ENCODE measurements at places on chromosomes 6 and 20.
A peak's percentile ranks its signal among the peaks of the same experiment; 100 is the strongest.

- no peaks in the 10 kb centered on the region for H3K27me3 ChIP-seq
- no peaks in the 10 kb centered on the region for H3K4me1 ChIP-seq
- DNase-seq = no peak
- no peak overlapping the region for H3K4me3 ChIP-seq
- no peaks in the 10 kb centered on the region for H3K36me3 ChIP-seq
Observed at GRCh38 chr20:877814-878213, 38.3 kb downstream of the ANGPT4 start.

GRCh38 chr6:128394167-128394566 lies 126.2 kb downstream of the PTPRK start:
- no peak overlapping the region for H3K4me3 ChIP-seq
- H3K4me1 ChIP-seq = no peaks in the 10 kb centered on the region
- DNase-seq = no peak
- H3K36me3 ChIP-seq = no peaks in the 10 kb centered on the region
- no peak overlapping the region for H3K27ac ChIP-seq

DNA sequence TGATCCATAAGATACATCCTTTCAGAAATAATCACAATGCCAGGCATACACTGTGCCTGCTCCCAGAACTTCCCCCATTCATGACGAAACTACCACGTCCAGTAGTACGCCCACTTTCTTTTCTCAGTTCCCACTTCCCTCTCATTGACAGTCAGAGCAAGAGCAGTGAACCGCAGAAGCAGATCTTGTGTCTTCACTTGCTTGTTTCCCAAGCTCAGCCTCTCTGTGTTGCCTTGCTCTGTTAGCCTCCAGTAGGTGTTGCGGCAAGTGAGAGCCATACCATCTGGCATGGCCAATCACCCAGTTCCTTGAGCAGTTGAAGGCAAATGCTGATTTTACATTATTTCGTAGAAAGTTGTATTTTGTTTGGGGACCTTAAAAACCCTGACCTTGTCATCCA lies 11.7 kb downstream of the UST start:
- H3K4me3 ChIP-seq = no peak overlapping the region
- no peaks in the 10 kb centered on the region for H3K36me3 ChIP-seq
- H3K27ac ChIP-seq = no peak overlapping the region
- no peak for DNase-seq
- peaks cover 5% of the 10 kb centered on the region for H3K4me1 ChIP-seq

GRCh38 chr6:35173427-35174087 lies 32.4 kb upstream of the TCP11 start:
- no peak for DNase-seq
- H3K27ac ChIP-seq = no peak overlapping the region
- H3K36me3 ChIP-seq = no peaks in the 10 kb centered on the region
- no peaks in the 10 kb centered on the region for H3K27me3 ChIP-seq

- no peaks in the 10 kb centered on the region for H3K4me1 ChIP-seq
- H3K4me3 ChIP-seq = no peak within 1 kb of the TSS
- H3K27ac ChIP-seq = no peak within 1 kb of the TSS
- no peaks in the 10 kb centered on the region for H3K36me3 ChIP-seq
- DNase-seq = no peak
Observed at GRCh38 chr20:50690650-50691572, at the start of gene RIPOR3. TSS of gene RIPOR3 (minus strand) at chr20:50691542. CDS start at chr20:50691128, 414 bp downstream.

DNA sequence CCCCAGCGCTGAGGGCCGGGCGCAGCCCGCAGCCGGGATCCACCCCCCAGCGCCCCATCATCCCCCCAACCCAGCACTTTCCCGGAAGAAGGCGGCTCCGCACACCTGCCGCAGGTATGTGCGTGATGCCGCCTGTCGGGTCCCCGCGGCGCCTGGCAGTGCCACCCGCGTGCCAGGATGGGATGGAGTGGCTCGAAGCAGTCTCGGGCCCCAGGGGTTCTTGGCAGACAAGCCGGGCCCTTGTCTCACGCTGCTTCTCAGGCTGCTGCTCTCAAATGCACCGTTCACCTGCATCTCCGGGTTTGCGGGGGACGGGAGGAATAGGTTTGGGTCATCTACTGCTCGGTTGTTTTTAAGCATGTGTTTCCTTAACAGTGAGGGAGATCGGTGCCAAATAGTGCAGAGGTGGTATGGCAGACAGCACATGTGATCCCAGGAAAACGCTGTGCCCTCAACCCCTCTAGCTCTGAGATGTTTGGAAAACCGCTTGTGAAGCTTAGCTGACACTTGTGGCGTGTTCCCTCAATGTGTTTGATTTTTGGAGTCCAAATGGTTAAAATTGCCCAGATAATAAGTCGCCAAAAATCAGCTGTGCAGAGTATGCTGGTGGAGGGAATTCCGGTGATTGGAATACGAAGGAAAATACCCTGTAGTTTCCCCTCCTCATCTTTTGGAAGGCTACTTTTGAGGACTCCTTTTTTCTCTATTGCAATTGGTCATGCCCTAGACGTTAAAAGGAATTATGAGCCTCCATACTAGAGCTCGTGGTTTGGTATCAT lies 926 bp downstream of the MYLIP start:
- peaks cover 3% of the 10 kb centered on the region for H3K4me1 ChIP-seq
- H3K27me3 ChIP-seq = peaks cover 2% of the 10 kb centered on the region
- H3K36me3 ChIP-seq = no peaks in the 10 kb centered on the region
- no peak for DNase-seq

GRCh38 chr6:149441740-149442139 lies 41.7 kb downstream of the SUMO4 start:
- H3K27ac ChIP-seq = no peak overlapping the region
- no peak overlapping the region for H3K4me3 ChIP-seq
- no peaks in the 10 kb centered on the region for H3K27me3 ChIP-seq
- H3K4me1 ChIP-seq = no peaks in the 10 kb centered on the region

DNA sequence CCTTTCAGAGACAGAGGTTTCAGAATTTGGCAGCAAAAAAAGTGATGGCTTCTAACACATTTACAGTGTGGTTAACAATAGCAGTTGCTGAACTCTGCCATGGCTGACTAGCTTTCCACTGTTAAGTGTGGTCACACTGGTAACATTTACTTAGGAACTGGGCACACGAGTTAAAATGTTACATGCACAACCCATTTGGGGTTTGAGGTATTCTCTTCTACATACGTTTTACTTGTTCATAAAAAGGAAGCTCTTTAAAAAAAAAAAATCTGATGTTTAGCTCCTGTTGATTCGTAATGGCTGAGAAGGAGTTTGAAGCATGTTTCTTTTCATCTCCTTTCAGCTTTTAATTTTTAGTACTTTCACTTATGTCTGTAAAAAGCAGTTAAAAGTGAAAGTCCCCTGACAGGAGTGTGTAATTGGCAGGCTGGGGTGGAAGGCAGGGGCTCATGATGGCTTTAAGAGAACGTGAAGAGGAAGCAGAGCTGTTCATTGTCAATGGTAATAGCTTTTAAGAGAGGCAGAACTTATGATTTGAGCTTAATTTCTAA lies 245.9 kb downstream of the FARS2 start:
- no peak overlapping the region for H3K4me3 ChIP-seq
- no peaks in the 10 kb centered on the region for H3K27me3 ChIP-seq

DNA sequence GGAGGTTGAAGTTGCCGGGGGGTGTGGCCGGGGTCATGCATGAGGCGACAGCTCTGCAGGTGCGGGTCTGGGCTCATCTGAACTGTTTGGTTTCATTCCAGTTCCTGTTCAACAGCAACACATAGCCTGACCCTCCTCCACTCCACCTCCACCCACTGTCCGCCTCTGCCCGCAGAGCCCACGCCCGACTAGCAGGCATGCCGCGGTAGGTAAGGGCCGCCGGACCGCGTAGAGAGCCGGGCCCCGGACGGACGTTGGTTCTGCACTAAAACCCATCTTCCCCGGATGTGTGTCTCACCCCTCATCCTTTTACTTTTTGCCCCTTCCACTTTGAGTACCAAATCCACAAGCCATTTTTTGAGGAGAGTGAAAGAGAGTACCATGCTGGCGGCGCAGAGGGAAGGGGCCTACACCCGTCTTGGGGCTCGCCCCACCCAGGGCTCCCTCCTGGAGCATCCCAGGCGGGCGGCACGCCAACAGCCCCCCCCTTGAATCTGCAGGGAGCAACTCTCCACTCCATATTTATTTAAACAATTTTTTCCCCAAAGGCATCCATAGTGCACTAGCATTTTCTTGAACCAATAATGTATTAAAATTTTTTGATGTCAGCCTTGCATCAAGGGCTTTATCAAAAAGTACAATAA lies 72.5 kb downstream of the PTPN1 start:
- H3K4me1 ChIP-seq = no peaks in the 10 kb centered on the region
- H3K27ac ChIP-seq = no peak overlapping the region
- peaks cover 10% of the 10 kb centered on the region for H3K36me3 ChIP-seq
- no peaks in the 10 kb centered on the region for H3K27me3 ChIP-seq
- no peak overlapping the region for H3K4me3 ChIP-seq

DNA sequence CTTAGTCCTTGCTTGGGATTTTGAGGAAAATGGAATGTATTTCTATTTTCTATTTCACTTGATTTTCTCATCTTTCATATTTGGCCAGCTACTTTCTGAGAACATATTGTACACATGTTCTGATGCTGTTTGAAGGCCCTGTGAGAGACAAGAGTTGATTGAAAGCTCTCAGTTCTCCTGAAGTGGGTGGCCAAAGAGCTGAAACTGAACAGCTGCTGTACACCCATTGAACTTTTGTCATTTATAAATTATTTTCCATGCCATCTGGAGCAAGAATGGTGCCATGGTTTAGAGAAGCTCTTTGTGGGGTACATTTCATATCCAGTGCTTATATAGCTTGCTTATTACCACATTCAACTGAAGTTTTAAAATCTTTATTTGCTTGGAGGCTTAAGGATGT lies 298.3 kb downstream of the PRL start:
- no peak overlapping the region for H3K4me3 ChIP-seq
- no peaks in the 10 kb centered on the region for H3K27me3 ChIP-seq
- H3K4me1 ChIP-seq = peaks cover 12% of the 10 kb centered on the region

DNA sequence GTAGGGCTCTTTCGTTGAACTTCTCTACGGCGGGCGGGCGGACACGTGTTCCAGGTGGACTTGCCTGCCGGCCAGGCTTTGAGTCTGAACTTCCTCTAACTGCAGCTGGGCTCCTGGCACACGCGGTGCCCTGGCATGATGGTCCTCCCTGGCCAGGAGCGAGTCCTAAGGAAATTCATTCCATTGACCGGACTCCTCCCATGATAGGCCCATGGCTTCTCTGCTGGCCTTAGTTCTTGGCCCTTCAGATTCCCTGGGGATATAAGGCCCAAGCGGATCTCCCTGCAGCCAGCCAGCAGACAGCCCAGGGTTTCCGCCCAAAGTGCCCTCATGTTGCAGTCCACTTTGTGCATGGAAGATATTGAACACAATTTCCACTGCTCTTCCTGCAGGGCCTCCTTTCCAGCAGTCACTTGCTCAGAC lies 39.4 kb downstream of the TBC1D7 start:
- peaks cover 11% of the 10 kb centered on the region for H3K36me3 ChIP-seq
- no peak for DNase-seq
- H3K27ac ChIP-seq = no peak overlapping the region
- no peaks in the 10 kb centered on the region for H3K4me1 ChIP-seq
- no peak overlapping the region for H3K4me3 ChIP-seq
- H3K27me3 ChIP-seq = no peaks in the 10 kb centered on the region

DNA sequence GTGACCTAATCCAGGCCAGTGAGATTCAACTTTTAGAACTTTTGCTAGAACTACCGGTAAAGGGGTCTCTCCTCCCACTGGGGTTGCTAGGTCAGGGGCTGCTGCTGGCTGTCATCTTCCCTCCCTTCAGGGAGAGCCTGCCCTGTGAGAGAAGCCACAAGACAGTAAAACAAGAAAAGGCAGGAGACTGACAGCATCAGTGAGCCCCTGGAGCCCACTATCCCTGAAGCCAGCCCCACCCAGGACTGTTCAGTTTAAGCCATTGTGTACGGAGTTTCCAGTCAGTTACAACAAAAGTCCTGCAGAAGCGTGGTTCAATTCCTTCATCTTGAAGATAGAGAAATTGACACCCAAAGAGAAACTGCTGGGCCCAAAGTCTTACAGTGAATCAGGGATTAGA lies 7.9 kb upstream of the BMP7 start:
- no peak for DNase-seq
- no peak overlapping the region for H3K27ac ChIP-seq
- H3K4me3 ChIP-seq = no peak overlapping the region
- H3K36me3 ChIP-seq = no peaks in the 10 kb centered on the region

- no peaks in the 10 kb centered on the region for H3K27me3 ChIP-seq
- H3K27ac ChIP-seq = no peak overlapping the region
- H3K4me3 ChIP-seq = peak overlapping the region; percentile 27
- no peak for DNase-seq
- no peaks in the 10 kb centered on the region for H3K36me3 ChIP-seq
Observed at GRCh38 chr20:45470937-45471336, 1.4 kb downstream of the WFDC2 start.

GRCh38 chr20:12970372-12970821 lies 38.4 kb upstream of the SPTLC3 start:
- H3K27ac ChIP-seq = no peak overlapping the region
- H3K4me1 ChIP-seq = no peaks in the 10 kb centered on the region
- no peak for DNase-seq
- no peaks in the 10 kb centered on the region for H3K27me3 ChIP-seq
- H3K36me3 ChIP-seq = no peaks in the 10 kb centered on the region

DNA sequence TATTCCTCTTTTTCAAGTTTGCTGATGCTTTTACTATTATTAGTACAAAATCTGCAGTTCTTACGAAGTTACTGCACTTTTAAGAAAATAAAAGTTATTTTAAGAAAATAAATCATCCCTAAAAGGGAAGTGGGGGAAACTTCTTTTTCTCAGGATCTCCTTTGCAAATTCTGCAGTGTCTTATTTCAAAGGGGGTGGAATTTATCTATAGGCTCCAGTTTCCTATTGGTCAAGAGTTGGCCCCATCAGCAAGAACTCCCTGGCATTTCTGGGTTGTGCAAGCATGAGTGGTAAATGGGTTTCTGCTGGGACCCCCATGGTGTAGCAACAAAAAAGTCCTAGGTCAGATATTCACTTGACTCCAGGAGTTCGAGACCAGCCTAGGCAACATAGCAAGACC lies 136.3 kb upstream of the PRDM1 start:
- H3K4me3 ChIP-seq = no peak overlapping the region
- H3K36me3 ChIP-seq = no peaks in the 10 kb centered on the region
- DNase-seq = no peak
- no peak overlapping the region for H3K27ac ChIP-seq
- H3K4me1 ChIP-seq = no peaks in the 10 kb centered on the region

- H3K4me3 ChIP-seq = no peak overlapping the region
- no peaks in the 10 kb centered on the region for H3K27me3 ChIP-seq
- peaks cover 3% of the 10 kb centered on the region for H3K4me1 ChIP-seq
Observed at GRCh38 chr6:15444881-15445280, 199.0 kb downstream of the JARID2 start.

- no peaks in the 10 kb centered on the region for H3K4me1 ChIP-seq
- H3K4me3 ChIP-seq = no peak overlapping the region
- no peaks in the 10 kb centered on the region for H3K27me3 ChIP-seq
- DNase-seq = no peak
Observed at GRCh38 chr20:7264137-7264536, 496.7 kb downstream of the BMP2 start.

GRCh38 chr6:110221738-110222137 lies 41.5 kb downstream of the CDC40 start:
- H3K4me1 ChIP-seq = no peaks in the 10 kb centered on the region
- no peak overlapping the region for H3K4me3 ChIP-seq
- H3K27me3 ChIP-seq = no peaks in the 10 kb centered on the region

- H3K4me1 ChIP-seq = no peaks in the 10 kb centered on the region
- no peak overlapping the region for H3K4me3 ChIP-seq
- no peak overlapping the region for H3K27ac ChIP-seq
- no peaks in the 10 kb centered on the region for H3K27me3 ChIP-seq
- peaks cover 8% of the 10 kb centered on the region for H3K36me3 ChIP-seq
- DNase-seq = no peak
Observed at GRCh38 chr20:23632711-23633573, 4.8 kb downstream of the CST3 start.
